ENCODE measurements at places on chromosomes 5 and 9. TPM values are rescaled to one million over a fixed set of nuclear protein-coding genes. Genes with fewer than 3 reads are reported as not detected.

- no peaks in the 10 kb centered on the region for H3K4me1 ChIP-seq
- H3K4me3 ChIP-seq, result no peak overlapping the region
- no peak overlapping the region for H3K27ac ChIP-seq
- H3K36me3 ChIP-seq, result no peaks in the 10 kb centered on the region
- DNase-seq, result no peak
Observed at GRCh38 chr5:116037236-116037822, 5.1 kb downstream of the ARL14EPL start.

GRCh38 chr9:91008568-91008967 is 206.9 kb downstream of the SYK start:
- H3K36me3 ChIP-seq, result no peaks in the 10 kb centered on the region
- DNase-seq, result no peak
- H3K27ac ChIP-seq, result no peak overlapping the region
- H3K4me3 ChIP-seq, result no peak overlapping the region

Gene TLR4
- total RNA-seq, result 1.3 TPM

Gene PCDHA3
- total RNA-seq, result 0.69 TPM

Measured in pancreas (tissue), 10 donors.